Stimulated activated naive CD8-positive, alpha-beta T cell treated with anti-CD3 and anti-CD28 coated beads, Interleukin-15, amount 100 ng/mL, for 72 hours (primary cell): ENCODE measurements at places on chromosomes 2 and 18.

- DNase-seq, result no peak
Measured at GRCh38 chr2:17309741-17310339, 208.4 kb downstream of the RAD51AP2 start.

- DNase-seq, result no peak
Measured at GRCh38 chr2:237196409-237196808, 110.7 kb downstream of the COPS8 start.

DNA sequence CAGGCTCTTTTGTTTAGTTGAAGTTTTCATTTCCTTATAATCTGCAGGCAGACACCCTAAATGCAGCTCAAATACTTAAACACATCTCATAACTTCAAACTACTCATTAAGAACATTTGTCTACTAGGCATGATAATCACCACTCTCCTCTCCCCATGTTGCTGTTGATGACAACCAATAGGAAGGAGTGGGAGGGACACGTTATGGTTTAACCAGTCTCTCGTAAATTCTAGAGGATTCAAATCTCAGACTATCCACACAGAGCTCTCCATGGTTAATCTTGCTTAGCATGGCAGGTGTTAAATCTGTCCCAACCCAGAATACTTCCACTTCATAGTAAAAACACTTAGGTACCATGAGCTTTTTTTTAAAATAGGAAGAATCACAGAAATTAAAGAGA is 127.4 kb upstream of the AQP4 start:
- DNase-seq, result no peak

- DNase-seq, result no peak
Measured at GRCh38 chr2:189566046-189566445, 14.5 kb downstream of the SLC40A1 start.

DNA sequence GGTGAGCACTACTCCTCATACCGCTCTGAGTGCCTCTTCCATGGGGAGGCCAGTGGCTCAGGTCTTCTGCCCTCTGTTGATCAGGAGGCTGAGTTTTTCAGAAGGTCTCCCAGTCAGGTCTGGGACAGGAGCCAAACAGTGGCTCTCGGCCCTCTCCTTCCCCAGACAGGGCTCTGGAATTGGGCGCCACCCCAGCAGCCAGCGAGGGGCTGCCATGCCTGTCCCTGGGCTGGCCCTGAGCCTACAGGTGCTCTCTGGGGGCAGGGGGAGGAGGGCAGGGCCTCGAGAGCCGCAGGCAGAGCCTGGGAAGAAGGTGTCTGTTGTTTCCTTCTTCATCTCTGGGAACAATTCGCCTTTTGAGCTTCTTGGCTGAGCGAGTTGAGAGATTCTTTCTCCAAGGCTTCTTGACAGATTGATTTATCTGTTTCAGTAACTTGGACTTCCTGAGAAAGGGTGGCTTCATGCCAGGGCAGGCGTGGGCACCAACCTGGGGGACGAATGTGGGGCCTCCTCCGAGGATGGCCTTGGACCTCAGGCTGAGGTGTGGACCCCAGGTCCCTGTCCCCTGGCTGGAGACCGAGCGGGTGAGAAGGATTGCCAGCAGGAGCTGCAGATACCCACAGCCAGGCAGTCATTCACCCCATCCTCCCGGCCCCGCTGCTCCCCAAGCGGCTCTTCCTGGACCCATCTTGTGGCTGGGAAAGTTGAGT is 64.7 kb upstream of the GLI2 start:
- DNase-seq, result no peak

DNA sequence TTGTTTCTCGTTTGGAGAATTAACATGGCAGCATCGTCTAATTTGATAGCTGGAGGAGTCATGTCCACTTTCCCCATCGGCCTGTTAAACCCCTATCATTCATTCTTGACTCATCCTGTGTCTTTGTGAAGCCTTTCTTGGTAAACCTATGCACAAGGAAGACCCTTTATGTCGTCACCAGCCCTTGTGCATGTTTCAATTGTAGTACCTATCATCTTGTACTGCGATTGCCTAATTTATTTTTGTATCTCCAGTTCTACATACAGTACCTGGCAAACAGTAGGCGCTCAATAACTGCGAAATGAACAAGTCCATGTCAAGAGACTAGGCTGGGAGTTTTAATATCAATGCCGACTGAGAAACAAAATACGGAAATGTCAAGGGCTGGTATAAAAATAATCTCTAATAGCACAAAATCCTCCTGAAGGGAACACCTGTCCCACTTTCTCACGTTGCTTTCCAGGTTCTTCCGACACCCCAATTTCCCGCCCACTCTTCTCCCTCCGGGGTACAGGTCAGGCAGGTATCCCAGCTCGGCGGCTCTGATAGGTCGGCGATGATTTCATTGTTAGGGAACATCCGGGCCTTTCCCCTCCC is 1.3 kb upstream of the PPM1B start:
- DNase-seq, result no peak

DNA sequence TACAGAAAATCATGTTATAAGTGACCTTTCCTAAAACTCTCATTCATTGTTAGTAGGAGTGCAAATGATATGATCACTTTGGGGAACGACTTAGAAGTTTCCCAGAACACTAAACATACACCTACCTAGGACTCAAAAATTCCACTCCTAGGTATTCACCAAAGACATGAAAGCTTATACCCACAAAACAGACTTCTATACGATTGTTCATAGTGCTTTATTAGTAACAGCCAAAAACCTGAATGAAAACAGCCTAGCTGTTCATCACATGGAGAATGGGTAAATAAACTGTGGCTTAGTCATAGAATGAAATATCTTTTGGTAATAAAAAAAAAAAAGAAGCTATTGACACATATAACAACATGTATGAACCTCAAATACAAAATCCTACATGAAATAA is 8.8 kb downstream of the NOL10 start:
- DNase-seq, result no peak

DNA sequence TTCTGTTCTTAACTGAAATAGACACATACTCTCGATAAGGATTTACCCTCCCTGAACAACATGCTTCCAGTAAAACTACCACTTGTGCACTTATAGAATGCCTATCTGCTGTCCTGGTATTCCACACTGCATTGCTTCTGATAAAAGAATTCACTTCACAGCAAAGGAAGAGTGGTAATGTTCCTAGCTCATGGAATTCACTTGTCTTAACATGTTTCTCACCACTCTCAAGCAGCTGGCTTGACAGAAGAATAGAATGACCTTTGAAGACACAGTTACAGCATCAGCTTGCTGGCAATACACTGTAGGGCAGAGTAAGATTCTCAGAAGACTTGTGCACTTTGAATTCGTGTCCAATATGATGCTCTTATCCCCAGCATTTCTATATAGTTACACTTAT is 524.1 kb upstream of the CNTNAP5 start:
- DNase-seq, result no peak

DNA sequence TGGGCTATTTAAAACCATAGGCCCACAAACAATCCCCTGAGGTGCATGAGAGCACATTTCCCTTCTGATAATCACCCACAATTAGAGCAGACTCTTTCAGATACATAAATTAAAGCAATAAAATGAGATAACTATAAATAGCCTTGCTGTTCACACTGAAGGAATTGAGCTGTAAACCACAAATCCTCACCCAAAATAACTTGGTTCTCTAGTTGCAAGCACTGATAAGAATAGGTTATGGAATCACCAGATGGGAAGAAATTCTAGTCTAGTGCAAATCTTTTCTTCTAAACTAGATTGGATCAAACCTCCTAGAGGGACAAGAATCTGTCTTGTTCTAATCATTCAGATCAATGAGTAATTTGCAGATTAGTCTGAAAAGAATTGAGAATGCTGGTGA is 64.6 kb downstream of the NAB1 start:
- no peak for DNase-seq

- no peak for DNase-seq
Measured at GRCh38 chr2:236684504-236685256, 115.1 kb downstream of the ACKR3 start.

GRCh38 chr2:28594332-28595108 is 98.7 kb downstream of the PLB1 start:
- peak; percentile 69 for DNase-seq

DNA sequence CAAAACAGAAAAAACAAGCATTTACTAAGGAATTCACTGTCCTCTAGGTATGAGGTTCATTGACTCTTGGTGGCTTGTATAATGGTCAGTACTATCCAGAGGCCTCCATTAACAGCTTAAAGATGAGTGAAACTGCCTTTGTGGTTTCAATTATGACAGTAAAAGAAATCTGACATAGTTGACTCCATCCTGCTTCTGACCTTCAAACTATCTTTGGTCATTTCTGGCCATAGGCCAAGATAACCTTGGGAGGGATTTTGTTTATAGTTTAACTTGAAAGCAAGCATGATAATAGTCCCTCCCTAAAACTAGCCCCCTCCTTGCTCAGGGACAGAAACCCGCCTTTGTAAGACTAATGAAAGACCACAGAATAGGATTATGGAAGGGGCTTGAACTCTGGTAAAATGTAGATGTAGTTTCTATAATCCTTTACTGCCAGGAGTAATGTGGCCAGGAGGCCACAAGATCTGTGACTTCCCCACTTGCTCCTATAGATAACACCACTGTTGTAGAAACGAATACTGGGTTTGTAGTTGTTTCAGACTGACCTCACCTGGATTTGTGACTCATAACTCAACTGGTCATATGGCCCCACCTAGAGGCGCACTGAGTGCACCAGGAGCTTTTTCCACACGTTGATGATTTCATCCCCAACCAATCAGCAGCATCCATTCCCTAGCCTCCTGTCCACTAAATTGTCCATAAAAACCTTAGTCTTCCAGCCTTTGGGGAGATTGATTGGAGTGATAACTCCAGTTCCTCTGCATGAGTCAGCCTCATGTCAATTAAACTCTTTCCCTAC is 8.6 kb upstream of the PLEKHM3 start:
- peak; percentile 48 for DNase-seq

- DNase-seq, result no peak
Measured at GRCh38 chr2:157785200-157785599, 90.9 kb downstream of the ACVR1 start.

DNA sequence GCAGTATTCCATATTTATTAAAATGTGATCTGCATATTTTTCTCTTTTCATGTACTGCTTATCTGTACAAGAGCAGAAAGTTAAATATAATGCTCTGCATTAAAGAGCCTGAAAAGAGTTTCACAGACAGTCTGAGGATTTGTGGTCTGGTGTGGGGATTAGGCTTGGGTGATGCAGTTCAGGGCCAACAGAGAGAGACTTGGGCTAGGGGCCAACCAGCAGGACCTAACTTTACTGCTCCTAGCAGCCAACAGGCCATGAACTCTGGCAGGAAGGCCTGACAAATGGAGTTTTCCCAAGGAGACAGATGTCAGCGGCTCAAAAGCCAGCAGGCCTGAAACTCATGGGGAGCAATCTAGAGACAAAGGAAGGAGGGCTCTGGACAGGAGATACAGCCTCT is 169.6 kb downstream of the LRRTM1 start:
- DNase-seq, result no peak

DNA sequence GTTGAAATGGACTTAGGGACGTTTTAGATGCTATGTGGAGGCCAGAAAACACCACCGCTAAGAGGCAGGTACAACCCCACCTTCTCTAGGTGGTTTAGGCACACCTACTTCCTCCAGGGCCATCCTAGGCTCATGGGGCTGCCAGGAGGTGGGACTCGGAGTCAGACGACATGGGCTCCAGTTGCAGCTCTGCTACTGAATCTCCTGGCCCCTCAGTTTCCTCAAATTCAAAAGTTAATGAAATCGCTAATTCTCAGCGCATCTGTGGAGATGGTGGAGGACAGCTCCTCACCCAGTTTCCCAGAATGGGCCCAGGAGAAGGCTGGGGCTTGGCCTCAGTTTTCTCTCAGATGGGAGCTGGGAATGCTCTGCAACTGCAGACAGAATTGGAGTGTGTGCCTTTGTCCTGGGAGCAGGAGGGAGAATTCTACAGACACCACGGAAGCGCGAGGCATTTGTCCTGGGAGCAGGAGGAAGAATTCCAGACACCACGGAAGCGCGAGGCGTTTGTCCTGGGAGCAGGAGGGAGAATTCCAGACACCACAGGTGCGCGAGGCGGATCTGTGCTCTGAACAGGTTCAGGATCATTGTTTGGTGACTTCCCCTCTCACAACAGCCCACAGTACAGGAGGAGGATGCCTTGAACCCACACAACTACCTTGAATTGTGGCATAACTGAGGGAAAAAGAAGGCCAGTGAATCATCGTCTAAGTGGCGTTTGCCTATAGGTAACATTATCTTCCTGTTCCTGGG is 103.7 kb upstream of the PXDN start:
- DNase-seq, result no peak

GRCh38 chr2:26925100-26925791 is 45.2 kb upstream of the MAPRE3 start:
- no peak for DNase-seq

GRCh38 chr2:65137197-65137775 is 7.4 kb upstream of the RAB1A start:
- DNase-seq, result no peak

GRCh38 chr2:118223992-118224894 is 136.0 kb downstream of the INSIG2 start:
- DNase-seq, result peak; percentile 47

DNA sequence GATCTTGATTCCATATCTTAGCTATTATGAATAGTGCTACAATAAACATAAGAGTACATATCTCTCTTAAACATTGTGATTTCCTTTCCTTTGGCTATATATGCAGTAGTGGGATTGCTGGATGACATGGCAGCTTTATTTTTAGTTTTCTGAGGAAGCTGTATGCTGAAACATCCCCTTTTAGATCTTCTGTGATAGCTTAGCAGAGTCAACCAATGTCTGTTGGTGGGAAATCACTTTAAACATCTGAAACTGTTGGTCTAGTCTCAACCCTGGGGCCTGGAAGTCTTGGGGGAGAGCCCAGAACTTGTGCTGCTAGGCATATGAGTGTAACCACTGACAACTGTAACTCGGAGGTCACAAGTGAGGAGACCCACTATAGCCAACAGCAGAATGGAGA is 378.6 kb upstream of the SLC14A2 start:
- no peak for DNase-seq

GRCh38 chr2:24885221-24886125 is 34.6 kb downstream of the ADCY3 start:
- no peak for DNase-seq

DNA sequence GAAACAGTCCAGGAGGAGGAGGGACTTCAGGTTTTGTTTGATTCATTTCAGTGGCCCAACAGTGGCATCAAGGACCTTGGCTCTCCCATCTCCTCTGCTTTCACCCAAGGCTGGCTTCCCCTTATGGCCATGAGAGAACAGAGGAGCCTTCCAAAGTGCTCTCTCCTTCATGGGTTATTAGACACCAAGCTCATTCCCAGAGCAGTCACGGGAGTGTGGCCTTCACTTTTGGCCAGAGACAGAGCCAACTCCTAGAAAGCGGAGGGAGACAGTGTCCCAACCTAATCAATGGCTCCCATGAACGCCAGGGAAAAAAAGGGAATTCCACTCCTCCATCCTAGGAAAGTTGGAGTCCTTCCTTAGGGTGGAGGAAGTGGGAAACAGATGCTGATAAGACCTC is 871 bp upstream of the DUSP28 start:
- no peak for DNase-seq

DNA sequence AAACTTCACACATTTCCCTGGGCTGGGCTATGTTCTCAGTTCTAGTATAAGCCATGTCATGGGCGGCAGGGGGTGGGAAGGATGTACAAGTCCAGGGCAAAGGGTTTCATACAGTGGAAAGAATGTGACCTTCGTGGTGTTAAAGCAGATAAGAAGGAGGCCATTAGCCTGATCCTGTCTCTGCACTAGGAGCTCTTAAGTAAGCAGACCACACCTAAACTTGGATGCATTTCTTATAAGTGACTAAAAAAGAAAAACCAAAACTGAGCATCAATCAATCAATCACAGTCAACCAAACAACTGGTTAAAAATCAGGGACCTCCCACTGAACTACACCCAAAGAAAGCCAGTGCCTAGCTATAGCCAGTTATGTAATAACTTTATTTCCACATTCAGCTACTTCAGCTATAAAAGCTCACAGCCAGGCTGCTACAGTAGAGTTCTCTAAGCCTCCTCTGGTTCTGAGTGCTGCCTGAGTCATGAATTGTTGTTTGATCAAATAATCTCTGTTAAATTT is 46.8 kb upstream of the RIOK3 start:
- no peak for DNase-seq
